ENCODE measurements at places on chromosomes 16 and 17.

DNA sequence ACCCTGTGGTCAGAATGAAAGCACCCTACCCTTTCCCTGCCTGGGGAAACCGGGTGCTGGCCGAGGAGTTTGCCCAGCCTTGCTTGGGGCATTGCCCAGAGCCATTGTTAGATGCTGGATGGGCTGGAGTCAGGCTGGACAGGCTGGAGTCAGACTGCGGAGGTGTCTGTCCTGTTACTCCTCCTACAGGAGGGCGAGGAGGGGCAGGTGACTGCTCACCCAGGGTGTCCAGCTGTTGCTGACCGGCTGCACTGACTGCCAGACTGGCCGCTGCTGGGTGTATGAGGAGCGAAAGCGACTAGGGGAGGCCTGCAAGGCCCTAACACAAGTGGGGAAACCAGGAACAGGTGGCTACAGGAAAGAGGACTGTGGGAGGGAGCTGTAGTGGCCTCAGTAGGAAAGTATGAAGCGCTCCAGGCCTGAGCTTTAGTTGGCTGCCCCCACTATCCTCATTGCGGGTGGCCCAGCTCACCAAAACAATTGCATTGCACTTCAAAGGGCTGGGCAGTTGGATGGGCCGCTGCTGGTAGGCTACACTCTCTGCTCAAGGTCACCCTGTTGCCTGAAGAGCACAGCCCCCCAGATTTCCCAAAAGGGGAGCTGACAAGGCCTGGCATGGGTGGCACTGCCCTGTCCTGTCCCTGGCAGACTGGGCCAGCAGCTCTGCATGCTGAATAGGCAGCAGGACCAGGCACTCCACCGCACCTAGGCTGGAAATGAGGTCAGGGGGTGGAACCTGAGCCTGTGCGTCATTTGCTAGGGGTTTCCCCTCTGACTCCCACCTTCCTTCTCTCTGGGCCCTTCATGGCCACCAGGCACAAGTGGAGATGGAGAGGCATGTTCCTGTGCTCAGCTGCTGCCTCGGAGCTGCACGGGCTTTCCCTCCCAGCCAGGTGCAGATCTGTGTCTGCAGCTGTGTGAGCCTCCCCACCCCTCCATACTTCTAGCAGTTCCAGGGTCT is 18.4 kb downstream of the LDHD start:
- no peak for DNase-seq

GRCh38 chr17:19345486-19346350 is 16.8 kb downstream of the B9D1 start:
- no peak for DNase-seq

GRCh38 chr17:79230576-79230975 is 156.0 kb downstream of the ENGASE start:
- DNase-seq: no peak

DNA sequence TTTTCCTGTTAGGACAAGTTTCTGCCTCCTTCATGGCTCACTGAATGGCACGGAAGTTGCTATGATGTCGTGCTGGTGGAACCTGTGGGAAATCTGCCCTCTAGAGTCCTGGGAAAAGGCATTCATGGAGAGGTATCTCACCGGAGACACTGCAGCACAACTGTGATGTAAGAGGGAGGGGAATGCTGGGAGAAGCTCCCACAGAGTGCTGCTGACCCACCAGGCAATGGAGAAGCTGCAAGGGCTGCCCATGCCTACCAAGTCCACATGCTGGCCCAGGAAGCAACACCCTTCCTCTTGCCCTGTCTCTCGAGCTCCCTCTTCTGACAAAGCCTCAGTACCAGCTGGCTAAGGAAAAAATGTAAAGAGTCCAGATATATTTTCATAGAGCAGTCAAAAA is 45.2 kb upstream of the SLC5A11 start:
- DNase-seq: no peak

- no peak for DNase-seq
These were observed 11.4 kb downstream of the SLC7A6 start for GRCh38 chr16:68275611-68276191.

DNA sequence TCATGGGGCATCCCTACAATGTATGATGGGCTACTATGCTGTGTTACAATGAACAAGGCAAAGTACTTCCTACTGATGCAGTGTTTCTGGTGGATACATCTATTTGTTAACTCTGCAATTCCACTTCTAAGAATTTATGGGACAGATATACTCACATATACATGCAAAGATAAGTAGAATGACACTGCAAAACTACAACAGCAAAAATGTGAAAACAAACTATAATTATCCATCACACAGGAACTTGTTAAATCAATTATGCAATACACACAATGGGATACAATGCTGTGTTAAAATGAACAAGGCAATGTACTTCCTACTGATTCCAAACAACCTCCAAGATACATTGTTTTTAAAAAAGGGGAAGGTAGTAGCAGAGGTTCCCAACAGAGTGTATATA is 3.2 kb downstream of the DDX52 start:
- DNase-seq: no peak

Measured in glutamatergic neuron (in vitro differentiated cells).